GM12891 (cell line): ENCODE measurements at places on chromosomes 13 and 19.

GRCh38 chr13:30806784-30807183 is 71.4 kb downstream of the ALOX5AP start:
- DNase-seq, result no peak

DNA sequence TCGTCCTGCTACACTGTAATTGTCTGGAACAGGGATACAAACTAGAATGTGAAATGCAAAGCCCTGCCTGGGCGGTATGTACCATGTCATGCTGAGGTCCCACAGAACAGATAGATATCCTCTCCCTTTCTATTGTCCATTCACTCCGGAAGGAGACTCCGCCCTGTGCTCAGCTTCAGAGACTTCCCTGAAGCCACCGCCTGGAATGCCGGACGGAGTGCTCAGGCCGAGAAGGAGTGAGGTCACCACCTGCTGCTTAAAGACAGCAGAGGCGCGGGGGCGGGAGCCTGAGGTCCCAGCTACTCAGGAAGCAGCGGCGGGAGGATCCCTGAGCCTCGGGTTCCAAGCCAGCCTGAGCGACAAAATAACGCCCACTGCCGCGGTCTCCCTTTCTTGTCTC is 890 bp upstream of the ZNF611 start:
- no peak for DNase-seq

GRCh38 chr19:55538132-55538531 is 1.2 kb upstream of the SBK2 start:
- DNase-seq, result no peak

GRCh38 chr19:3483226-3483628 is at the start of gene SMIM44:
Gene SMIM44, minus strand, starts transcription at chr19:3483441. Its CDS starts 38 bp downstream, at chr19:3483403.
- DNase-seq, result no peak

- no peak for DNase-seq
Observed at GRCh38 chr13:112702341-112702985, 12.6 kb downstream of the ATP11A start.

DNA sequence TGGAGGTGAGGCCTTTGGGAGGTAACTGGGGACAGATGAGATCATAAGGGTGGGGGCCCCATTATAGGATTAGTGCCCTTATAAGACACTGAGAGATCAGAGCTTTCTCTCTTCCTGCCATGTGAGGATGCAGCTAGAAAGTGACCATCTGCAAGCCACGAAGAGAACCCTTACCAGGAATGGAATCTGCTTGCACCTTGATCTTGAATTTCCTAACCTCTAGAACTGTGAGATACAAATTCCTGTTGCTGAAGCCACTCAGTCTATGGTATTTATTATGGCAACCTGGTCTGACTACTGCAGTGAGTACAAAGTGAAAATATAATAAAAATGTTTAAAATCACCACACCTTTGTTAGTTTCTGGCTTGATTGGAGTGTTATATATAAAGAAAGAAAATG is 388.0 kb downstream of the LMO7 start:
- DNase-seq, result no peak
